ENCODE measurements at places on chromosomes 3 and 15.

DNA sequence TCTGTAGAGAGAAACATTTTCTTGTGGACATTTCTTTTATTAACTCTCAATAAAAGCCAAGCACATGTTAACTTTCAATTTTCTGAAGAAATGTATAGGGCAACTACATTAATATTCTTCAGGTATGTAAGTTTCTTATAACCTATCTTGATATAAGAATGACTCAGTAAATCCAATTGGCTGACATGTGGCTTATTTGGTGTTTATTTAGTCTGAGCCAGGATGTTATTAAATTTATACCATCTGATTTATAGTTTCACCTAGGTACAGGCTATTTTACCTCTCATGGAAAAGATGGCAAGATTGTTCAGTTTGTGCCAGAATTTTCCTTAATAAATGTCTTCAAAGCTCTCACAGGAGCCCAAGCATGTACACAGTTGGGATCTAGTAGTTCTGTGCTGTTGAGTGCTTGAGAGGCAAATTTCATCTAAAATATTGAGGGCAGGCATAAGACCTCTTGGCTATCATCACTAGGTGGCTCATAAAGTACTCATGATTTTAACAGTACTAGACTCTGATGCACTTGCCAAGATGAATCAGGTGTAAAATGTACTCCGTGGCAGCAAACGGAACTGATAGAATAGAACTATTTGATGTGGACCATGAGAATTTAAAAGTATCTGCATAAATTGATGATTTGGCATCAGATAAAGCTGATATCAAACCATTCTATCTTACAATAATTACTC lies 631.9 kb downstream of the RBMS3 start:
- DNase-seq: no peak

GRCh38 chr3:17176757-17177156 lies 292.0 kb downstream of the PLCL2 start:
- no peak for DNase-seq

DNA sequence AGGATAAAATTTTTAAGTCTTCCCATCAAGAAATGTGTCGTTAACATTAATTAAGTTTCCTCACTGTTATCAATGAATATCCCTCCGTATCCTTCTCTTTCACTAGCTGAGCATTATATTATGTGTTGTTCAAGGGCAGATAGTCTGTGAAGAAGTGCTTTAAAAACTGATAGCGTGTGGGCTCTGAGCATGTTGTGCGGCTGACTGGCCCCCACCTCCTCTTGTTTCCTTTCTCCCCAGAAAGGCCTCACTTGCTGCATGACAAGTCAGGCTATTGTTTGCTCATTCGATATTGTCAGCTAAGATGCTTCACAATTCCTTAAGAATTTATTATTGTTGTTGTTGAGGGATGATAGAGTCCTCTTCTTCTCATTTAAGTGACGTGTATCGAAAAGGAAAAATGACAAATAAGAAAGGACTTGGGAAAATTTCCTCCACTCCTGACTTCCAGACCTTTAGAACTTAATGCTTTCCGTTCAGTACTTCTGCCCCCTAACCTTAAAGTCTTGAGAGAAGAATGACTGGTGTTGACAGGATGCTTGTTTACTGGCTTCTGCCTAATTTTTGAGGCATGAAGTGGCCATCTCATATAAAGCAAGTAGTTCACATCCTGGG lies 298.3 kb downstream of the LPP start:
- DNase-seq: no peak

DNA sequence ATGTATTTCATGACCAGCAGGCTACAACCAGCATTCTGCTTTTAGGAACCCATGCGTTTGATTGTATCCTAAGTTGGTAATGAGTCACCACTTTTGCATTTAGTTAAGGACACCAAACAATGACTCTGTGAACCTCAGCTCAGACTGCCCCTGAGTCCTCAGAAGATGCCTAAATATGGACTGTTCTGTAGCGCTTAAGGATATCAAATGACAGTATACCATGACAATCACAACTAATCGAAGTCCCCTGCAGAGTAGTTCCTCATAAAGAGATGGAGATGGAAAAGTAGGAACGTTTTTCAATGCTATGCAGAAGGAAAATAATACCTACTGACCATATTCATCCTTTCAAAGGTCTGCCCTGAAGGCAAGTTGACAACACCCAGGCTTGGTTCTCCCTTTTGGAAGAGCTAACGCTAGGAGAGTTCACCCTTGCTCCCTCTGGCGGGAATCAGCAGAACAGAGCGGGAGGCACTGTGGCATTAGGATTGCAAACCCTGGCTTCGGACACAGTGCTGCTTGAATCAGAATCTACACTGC lies 508.6 kb downstream of the FHIT start:
- no peak for DNase-seq

DNA sequence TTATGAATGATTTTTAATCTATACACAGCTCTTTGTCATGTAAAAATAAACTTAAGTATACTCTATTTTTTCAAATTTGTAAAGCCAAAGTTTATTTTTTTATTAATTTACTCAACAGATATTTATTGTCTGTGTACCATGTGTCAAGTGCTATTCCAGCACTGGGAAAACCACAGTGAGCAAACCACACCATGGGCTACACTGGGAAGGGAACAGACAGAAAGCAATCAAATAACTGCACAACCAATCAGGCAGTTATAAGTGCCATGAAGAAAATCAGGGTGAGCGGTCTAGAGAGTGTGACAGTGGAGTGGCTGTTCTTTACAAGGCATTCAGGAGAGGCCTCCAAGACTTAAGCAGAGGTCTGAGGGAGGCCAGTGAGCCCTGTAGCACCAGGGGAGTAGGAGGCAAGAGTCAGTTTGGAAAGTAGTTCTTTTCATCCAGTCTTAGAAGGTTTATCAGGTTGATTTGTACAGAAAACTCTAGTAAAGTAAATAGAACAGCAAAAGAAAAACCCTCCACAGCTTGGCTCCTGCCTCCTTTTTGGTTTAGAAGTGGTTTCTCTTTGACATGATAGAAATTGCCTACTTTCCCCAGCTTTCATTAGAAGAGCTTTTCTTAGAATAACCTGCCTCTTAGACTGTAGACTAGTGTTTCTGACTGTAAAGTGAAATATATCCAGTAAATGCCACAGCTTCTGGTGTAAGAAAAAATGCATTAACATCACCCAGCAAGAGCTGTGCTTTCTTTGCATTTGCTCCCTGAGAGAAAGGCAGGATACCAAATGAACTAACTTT lies 13.7 kb downstream of the EIF2AK4 start:
- DNase-seq: no peak

DNA sequence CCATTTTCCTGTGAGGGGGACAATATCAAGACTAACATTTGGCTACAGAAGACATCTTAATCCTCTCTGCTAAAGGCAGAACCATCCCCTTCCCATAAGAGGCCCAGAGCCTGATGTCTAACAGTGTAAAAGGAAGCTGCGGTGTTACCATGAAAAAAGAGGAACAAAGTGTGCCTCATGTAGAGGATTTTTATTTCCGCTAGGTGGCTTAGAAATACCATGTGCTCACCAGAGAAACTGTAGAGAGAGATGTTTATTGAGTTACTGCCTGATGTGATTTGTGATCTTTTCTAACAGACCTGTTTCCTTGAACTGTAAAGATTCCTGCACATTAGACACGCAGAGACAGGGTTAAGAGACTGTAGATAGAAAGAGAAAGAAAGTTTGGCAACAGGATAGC lies 22.0 kb downstream of the OR5H15 start:
- DNase-seq: no peak

DNA sequence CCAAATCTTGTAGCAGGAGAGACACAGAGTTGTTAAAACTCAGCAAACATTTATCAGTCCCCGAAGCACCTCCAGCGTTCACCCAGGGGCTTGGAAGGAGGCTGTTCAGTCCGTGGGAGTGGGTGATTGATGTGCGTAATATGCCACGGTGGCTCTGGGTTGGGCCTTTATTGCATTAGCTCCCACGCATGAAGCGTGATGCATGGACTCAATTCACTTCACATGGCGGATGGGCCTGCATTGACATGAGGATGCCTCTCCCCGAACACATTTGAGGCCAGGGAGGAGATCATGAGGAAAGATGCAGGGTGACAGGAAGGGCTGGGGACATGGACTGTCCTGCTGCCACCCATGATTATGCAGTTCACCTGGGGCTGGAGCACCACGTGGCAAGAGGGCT lies 126.5 kb downstream of the FAM43A start:
- DNase-seq: no peak

DNA sequence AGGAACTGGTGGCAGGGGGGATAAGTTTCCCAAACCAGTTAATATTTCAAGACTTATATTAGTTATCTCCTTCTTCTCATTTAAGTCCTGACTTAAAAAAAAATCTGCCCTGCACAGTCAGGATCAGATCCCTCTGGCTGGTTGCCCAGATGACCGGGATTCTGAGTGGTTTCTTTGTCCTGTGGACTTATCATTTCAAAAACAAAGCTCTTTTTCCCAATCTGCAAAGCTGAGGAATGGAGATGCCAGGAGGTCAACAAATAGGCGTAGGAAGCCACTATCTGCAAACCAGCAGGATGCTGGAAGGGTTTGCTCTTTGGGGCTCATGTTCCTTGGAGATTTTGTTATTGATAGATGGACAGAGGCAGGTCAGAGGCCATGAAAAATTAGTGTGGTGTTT lies 5.8 kb downstream of the C3orf20 start:
- DNase-seq: no peak

DNA sequence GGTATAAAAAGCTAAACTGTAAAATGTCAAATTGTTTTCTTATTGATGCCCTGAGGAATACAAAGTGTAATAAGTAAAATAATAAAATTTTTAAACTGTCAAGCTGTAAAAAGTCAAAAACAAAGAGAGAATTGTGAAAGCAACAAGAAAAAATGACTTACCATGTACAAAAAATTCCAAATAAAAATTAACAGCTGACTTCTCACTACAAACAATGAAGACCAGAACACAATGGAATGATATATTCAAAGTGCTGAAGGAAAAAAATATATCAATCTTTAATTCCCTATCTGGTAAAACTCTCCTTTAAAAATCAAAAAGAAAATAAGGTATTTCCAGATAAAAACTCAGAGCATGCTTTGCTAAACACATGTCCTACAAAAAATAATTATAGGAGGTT lies 883.5 kb downstream of the IGSF11 start:
- no peak for DNase-seq

DNA sequence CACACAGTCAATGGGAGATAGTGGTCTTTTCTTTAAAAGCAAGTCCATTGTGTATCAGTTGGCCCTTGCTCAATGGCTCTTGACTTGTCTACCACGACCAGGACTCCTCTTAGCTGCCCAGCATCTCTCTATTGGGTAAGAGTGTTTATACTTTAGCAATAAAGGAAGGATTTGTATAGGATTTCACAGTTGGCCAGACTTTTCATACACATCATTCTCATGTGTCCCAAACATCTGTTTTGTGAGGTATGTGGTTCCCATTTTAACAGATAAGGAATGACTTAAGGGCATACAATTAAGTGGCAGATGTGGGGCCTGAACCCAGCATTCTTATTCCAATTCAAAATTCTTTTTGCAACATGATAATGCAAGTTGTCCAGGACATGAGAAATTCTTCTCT lies 191.5 kb downstream of the CHST2 start:
- DNase-seq: no peak

DNA sequence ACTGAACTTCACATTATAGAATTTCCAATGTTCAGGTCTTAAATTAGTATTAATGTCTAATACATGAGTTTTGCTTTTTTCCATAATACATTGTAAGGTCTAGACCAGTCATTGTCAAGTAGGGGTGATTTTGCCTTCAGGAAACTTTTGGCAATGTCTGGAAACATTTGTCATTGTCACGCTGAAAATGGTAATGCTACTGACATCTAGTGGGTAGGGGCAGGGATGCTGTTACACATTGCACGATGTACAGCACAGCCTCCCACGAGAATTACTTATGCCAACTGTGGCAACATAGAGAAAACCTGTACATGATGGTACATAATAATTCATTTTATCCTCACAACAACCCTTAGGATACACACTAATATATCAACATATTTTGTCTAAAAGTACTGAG lies 384.1 kb downstream of the CADM2 start:
- DNase-seq: no peak

DNA sequence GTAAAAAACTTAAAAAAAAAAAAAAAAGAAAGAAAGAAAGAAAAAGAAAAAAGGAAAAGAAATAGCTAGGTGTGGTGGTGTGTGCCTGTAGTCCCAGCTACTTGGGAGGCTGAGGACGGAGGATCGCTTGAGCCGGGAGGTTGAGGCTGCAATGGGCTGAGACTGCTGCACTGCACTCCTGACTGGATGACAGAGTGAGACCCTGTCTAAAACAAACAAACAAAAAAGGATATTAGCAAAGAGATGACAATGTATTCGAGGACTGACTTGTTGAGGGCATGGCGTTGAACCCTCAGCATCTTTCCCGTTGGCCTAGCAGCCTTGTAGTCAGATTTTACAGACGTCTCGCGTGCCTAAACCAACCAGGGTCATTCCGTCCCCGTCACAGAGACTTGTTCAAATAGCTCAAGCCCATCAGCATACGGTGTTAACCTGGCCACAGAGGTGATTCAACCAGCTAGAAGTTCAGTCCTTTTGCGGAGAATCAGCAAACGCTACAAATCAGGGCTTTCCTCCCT lies 528 bp upstream of the NIT2 start:
- no peak for DNase-seq

- DNase-seq: no peak
Observed at GRCh38 chr3:195385526-195385925, 57.3 kb downstream of the ACAP2 start.

DNA sequence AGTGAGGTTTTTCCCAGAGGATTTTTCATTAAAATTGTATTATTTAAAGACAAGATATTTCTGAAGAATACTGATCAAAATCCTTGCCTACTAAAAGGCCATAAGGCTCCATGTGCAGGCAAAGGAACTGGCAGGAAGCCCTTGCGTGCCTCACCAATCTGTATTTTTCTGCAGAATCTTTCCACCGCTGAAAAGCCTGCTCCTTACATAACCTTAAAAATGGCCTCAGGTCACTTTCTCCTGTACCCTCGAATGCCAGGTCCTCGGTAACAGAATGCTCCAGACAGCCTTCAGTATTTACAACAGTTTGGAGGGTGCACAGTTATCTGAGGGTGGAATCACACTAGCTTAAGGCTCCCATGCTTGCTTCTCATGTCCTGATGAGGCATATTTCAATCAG lies 3.2 kb downstream of the MORC1 start:
- DNase-seq: no peak

- DNase-seq: no peak
Observed at GRCh38 chr15:89104172-89104564, 15.9 kb downstream of the ABHD2 start.

- DNase-seq: no peak
Observed at GRCh38 chr3:72558001-72558400, 290.2 kb downstream of the SHQ1 start.

- no peak for DNase-seq
Observed at GRCh38 chr15:55685286-55685685, 57.7 kb downstream of the PRTG start.

DNA sequence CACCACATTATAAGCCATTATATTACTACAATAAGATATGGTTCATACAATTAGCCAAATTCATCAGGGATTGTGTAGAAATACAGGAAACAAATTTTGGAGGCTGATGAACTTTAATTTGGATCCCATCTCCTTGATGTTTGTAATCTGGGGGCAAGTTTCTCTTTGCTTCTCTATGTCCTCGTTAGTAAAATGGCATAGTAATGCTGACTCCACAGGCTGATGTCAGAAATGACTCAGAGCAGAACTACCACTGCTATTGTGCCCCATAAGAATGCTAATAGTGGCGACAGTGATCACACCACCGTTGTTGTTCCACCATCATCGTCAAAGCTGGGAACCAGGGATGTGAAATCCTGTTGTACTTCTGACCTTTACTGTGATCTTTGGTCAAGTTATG lies 722.3 kb upstream of the LMCD1 start:
- DNase-seq: no peak
